ENCODE measurements at places on chromosomes 6 and 20. TPM values are rescaled to one million over a fixed set of nuclear protein-coding genes. Genes with fewer than 3 reads are reported as not detected.

DNA sequence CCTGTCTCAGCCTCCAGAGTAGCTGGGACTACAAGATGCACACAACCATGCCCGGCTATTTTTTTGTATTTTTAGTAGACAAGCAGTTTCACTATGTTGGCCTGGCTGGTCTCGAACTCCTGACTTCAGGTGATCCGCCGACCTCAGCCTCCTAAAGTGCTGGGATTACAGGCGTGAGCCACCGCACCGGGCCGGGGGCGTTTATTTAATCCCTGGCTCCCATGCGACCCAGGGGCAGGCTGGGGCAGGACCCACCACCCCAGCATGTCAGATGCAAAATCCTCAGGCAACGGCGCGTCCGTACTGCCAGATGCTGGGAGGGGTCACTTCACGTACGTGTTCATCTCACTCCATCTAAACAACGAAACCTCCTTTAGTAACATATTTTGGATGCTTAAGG is 518.7 kb upstream of the NOX3 start:
- H3K36me3 ChIP-seq, result no peaks in the 10 kb centered on the region
- H3K4me3 ChIP-seq, result no peak overlapping the region
- no peak overlapping the region for H3K27ac ChIP-seq
- DNase-seq, result no peak
- no peaks in the 10 kb centered on the region for H3K27me3 ChIP-seq

DNA sequence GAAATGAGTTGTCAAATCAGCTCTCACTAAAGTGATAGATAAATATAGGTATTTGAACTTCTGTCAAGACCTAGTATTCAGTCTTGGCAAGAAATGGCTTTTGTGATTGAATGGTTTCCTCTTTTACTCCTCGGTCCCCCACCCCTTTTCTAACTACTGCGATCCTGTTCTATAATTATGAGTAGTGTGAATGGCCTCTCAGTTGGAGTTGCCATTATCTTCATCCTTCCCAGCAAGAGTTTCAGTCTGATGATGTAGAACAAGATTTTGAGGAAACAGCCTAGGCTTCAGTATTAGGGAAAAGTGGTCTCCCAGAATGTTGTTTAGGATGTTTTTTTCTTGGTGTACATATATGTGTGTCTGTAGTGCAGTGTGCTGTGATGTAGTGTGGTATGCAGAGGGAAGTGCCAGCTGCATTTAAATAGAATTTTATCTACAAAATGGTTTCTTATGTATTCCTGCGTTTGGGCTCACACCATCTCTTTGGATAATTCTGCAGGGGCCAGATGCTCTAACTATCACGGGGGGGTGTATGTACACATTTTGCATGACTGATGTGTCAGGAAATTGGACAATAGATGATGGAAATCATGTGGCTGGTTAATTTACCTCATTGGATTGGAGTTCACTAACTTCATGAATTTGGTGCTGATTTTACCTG is 180.1 kb upstream of the MMS22L start:
- H3K27ac ChIP-seq, result no peak overlapping the region
- H3K4me1 ChIP-seq, result peaks cover 3% of the 10 kb centered on the region
- DNase-seq, result no peak
- H3K4me3 ChIP-seq, result no peak overlapping the region

DNA sequence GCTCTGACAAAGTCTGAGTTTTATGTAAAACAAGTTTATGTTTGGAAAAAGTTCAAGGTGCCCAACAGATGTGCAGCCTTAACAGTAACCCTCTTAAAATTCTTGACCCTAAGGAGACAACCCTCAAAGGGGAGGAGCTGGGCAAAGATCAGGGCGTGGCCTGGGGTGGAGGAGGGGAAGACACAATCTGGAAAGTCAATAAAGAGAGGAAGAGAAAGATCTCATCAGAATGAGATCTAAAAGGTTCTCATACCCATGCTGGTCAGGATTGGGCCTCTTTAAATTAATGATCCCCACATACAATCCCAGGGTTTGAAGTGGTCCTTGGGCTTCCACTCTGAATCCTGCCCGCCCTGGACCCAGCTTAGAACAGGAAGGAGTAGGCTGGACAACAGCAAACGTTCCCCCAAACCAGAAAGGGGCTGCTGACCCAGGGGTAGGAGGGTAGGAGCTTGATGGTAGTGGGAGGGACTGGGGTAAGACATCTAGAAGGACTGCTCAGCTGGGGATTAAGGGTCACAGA is 33.0 kb downstream of the FOXP4 start:
- peaks cover 6% of the 10 kb centered on the region for H3K36me3 ChIP-seq
- H3K27me3 ChIP-seq, result no peaks in the 10 kb centered on the region
- DNase-seq, result peak; percentile 50
- H3K4me3 ChIP-seq, result peak overlapping the region; percentile 38
- no peak overlapping the region for H3K27ac ChIP-seq

DNA sequence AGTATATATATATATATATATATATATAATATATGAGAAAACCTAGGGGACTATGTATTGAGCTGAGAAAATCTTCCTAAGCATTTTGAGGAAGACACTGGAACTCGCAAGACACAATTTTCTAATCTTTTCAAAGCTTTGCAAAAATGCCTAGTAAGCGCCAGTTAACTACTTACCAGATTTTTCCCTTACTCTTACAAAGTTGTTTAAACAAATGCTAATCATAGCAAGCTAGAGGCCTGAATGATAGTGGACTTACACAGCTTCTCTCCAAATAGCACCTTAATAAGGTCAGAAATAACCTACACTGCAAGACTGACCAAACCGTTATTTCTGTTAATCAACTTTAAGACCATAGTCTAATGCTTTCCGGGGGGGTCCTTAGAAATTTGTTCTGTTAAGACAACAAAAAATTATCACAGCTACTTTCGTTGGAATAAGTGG is 56.1 kb upstream of the HFE start:
- no peaks in the 10 kb centered on the region for H3K36me3 ChIP-seq
- DNase-seq, result no peak
- H3K27ac ChIP-seq, result peak overlapping the region; percentile 97
- no peaks in the 10 kb centered on the region for H3K4me1 ChIP-seq

- no peak overlapping the region for H3K27ac ChIP-seq
- H3K36me3 ChIP-seq, result peaks cover 32% of the 10 kb centered on the region
- H3K4me1 ChIP-seq, result peaks cover 4% of the 10 kb centered on the region
- H3K4me3 ChIP-seq, result no peak overlapping the region
- H3K27me3 ChIP-seq, result no peaks in the 10 kb centered on the region
Measured at GRCh38 chr6:4943716-4944115, 60.1 kb downstream of the RPP40 start.

- DNase-seq, result no peak
- no peak overlapping the region for H3K4me3 ChIP-seq
- H3K36me3 ChIP-seq, result peaks cover 2% of the 10 kb centered on the region
- H3K27me3 ChIP-seq, result no peaks in the 10 kb centered on the region
- no peak overlapping the region for H3K27ac ChIP-seq
Measured at GRCh38 chr6:74409447-74409846, 713.4 kb downstream of the CD109 start.

- H3K4me1 ChIP-seq, result peaks cover 6% of the 10 kb centered on the region
- no peak overlapping the region for H3K27ac ChIP-seq
- H3K4me3 ChIP-seq, result no peak overlapping the region
- H3K27me3 ChIP-seq, result no peaks in the 10 kb centered on the region
- no peaks in the 10 kb centered on the region for H3K36me3 ChIP-seq
Measured at GRCh38 chr20:51715856-51716185, 52.4 kb downstream of the ATP9A start.

DNA sequence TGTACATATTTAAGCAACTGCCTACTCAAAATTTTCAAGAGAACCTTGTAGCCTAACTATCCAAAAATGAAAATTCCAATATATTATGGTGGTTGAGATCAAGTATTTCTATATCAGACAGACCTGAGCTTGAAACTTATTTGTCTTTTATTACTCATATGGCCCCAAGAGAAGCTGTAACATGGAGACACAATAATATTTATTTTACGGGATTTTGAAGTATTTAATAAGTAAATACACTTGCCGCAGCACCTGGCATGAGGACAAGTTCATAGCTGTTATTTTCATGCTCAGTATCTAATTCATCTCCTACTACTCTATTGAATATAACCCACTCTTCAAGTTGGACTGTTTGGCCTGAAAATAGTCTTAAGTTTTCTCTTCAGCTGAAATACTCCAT is 28.0 kb downstream of the PTPRK start:
- H3K27me3 ChIP-seq, result no peaks in the 10 kb centered on the region
- DNase-seq, result no peak
- H3K4me1 ChIP-seq, result peaks cover 6% of the 10 kb centered on the region
- H3K36me3 ChIP-seq, result no peaks in the 10 kb centered on the region
- no peak overlapping the region for H3K4me3 ChIP-seq
- no peak overlapping the region for H3K27ac ChIP-seq

GRCh38 chr20:44678242-44678641 is 26.7 kb upstream of the ADA start:
- no peaks in the 10 kb centered on the region for H3K4me1 ChIP-seq
- no peak overlapping the region for H3K27ac ChIP-seq
- no peak overlapping the region for H3K4me3 ChIP-seq
- no peaks in the 10 kb centered on the region for H3K36me3 ChIP-seq
- no peaks in the 10 kb centered on the region for H3K27me3 ChIP-seq

DNA sequence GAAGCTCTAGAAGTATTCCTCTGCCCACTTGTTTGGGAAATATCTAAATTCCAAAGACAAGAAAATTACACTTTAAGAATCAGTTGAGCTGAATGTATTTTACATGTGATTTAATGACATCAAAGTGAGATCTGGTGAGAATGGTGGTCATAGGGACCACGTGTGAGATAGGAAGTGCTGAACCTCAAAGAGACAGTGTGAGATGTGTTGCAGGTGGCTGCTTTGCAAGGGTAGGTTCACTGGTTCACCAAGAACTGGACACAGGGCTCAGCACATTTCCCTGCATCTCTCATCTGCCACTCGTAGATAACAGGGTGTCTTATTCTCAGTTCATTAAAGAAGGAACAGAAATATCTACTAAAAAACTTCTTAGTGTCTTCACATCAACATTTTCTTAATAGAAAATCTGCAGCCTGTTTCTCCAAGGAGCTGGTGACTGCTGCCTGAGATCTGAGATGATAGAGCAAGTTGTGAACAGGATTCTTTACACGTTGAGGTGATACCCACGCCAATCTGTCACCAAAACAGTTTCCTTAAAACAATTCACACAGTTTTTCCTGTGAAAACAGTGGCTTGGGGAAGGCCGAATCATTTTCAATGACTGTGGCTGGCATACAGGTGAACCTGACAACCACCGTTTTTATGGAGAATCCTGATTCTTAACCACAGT is 7.2 kb downstream of the CCR6 start:
- no peaks in the 10 kb centered on the region for H3K27me3 ChIP-seq
- no peaks in the 10 kb centered on the region for H3K36me3 ChIP-seq
- no peak overlapping the region for H3K27ac ChIP-seq
- no peak overlapping the region for H3K4me3 ChIP-seq
- no peaks in the 10 kb centered on the region for H3K4me1 ChIP-seq

- no peak overlapping the region for H3K27ac ChIP-seq
- no peaks in the 10 kb centered on the region for H3K27me3 ChIP-seq
- peaks cover 3% of the 10 kb centered on the region for H3K4me1 ChIP-seq
- DNase-seq, result no peak
Measured at GRCh38 chr6:98384801-98385200, 449.6 kb upstream of the POU3F2 start.

DNA sequence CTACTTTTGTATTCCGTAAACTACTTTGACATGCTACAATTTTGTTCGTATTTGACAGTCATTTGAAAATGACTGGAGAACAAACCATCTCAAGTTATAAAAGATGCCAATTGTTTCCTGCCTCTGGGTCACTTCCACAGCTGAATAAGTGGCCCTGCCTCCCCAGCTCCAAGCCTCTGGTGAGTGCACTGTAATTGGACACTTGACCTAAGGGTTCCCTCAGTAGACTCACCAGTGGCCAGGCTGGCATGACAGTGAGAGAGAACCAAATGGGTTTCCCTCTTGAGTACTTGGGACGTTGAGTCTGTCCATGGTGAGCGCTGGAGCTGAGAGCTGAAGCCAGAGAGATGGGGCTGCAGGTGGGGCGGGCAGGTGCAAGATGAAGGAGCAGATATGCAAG is 57.1 kb downstream of the SLC35D3 start:
- peaks cover 3% of the 10 kb centered on the region for H3K4me1 ChIP-seq
- no peaks in the 10 kb centered on the region for H3K36me3 ChIP-seq
- DNase-seq, result no peak
- H3K4me3 ChIP-seq, result no peak overlapping the region
- H3K27me3 ChIP-seq, result no peaks in the 10 kb centered on the region
- no peak overlapping the region for H3K27ac ChIP-seq

CCHCR1 gene
- total RNA-seq, result 42.7 TPM

CD93 gene
- total RNA-seq, result not detected

AURKA gene
- total RNA-seq, result 81.9 TPM

PI3 gene
- not detected for total RNA-seq

DACT2 gene
- 1.8 TPM for total RNA-seq

RGS17 gene
- total RNA-seq, result 3.8 TPM
